ENCODE measurements at places on chromosomes 7 and 10.

DNA sequence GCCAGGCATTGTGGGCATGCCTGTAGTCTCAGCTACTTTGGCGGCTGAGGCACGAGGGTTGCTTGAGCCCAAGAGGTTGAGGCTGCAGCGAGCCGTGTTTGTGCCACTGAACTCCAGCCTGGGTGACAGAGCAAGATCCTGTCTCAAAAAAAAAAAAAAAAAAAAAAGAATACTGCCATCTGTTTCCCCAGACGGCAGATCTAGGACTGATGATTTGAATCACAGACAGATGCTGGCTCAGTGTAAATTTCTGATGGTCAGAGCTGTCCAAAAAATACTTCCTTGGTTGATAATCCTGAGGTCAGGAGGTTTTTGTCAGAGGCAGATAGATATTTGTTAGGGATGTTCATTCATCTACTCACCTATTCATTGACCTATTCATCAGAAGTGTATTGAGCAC lies 130.7 kb downstream of the REEP3 start:
- DNase-seq = peak; percentile 73

DNA sequence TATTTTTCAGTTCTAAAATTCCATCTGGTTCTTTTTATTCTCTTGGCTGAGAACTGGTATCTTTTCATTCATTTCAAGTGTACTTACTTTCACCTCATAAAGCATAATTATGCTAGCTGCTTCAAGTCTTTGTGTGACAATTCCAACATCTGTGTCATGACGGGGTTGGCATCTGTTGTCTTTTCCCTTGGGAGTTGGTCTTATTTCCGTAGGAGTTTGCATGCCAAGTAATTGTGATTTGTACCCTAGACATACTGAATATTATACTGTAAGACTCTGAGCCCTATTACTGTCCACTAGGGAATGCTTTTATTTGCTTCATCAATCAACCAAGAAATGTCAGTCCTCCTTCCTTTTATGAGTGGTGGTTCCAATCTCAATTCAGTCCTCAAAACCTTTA lies 24.6 kb upstream of the HUS1 start:
- DNase-seq = no peak

DNA sequence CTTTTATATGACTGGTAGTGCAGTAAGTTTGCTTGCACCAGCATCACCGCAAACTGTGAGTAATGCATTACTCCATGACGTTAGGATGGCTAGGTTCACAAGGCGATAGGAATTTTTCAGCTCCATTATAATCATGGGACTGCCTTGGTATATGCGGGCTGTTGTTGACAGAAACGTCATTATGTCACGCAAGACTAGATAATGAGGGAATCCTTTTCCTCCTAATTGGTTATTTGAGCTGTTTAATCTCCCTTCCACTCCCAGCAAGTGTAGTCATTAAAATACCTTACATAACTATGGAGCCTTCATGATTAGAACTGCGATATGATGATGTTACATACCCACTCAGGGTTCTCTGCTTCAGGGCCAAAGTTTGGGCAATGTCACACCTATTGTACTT lies 17.3 kb downstream of the KLLN start:
- no peak for DNase-seq

DNA sequence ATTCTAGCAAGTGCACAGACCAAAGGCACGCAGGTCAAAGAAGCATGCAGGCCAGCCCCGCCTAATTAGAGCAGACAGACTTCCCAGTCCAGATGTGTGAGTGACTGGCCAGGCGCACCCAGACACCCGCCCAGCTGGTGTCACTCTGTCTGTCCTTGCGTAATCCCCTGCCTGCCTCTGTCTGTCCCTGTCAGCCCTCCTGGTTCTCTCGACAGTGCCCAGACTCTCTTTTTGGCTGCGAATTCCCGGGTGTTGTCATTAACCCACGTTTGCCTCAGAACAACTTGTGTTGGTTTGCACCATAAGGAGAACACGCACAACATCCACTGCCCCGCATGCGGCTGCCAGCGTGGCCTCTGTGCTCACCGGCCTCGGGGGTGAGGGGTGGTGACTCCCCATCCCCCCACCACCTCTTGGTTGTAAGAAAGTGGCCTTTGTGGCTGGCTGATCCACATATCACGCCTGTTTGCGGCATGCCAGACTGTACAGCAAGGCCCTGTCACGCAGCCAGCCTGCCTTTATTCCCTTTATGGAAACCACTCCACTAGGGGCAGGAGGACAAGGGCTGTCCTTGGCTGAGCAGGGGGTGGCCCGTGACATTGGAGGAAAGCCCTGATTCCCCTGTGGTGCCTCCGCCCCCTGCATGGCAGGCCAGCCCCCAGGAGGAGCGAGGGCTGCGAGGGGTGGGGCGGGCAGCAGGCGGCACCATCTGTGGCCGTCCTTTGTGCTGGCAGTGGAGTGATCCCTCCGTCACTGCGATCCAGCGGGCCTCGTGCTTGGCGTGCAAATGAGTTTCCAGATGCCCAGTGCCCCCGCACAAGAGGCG lies 72.8 kb upstream of the PPIF start:
- peak; percentile 88 for DNase-seq

DNA sequence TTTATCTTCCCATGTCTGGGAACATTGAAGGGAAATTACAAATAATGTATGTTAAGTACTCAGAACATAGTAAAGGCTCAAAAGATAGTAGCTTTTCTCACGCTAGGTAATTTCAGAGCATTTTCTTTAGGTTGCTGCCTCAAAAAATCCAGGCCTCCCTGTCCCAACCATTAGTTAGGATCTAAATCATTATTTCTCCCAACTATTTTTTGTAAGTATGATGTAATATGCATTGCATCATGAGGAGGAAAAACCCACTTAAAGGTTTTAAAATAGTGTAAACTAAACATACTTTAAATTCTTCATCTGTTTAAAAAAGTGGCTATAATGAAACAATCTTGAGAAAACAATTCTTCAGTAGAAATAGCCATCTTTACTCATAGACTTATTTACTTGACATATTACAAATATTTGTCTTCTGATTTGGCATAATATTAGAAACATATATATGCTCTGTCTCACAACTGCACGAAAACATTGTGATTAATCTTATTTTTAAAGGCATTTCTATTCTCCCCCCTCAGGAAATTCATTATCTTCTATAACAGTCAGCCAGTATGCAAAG lies 329.3 kb downstream of the ELMO1 start:
- DNase-seq = no peak

GRCh38 chr7:152340161-152340560 lies 95.6 kb downstream of the KMT2C start:
- DNase-seq = no peak

DNA sequence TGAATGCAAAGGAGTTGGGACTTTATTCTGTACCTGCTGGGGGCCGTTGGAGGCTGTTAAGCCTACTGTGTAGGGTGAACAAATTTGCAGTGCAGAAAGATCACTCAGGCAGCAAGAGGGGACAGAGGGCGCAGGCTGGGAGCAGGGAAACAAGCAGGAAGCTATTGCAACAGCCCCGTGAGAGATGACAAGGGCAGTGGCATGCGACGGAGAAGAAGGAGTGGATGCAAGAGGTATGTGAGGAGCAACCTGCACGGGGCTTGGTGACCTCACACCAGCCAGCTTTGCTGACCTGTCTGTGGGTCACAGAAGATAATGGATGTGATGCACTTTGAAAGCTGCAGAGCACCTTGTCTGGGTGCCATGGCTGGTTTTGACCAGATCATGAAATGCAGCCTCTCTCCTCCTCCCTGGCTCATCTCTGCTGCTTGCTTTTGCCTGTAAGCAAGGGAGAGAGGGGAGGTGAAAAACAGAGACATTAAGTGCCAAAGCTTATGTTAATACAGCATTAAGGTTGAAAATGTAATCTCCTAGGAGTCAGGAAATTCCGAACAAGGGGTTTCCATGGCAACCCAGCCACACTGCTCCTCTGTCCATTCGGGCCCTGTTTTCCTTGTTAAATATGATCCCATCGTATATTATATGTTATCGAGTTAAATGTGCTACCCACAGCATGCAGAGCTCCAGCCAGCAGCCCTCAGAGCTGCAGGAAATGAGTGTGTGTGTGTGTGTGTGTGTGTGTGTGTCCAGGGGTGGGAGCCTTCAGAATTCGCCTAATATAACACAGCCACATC lies 314.3 kb upstream of the ZMIZ1 start:
- peak; percentile 89 for DNase-seq

Data from osteoblast (primary cell).